Eye (tissue), 1 donor: ENCODE measurements at places on chromosomes 4 and X.

DNA sequence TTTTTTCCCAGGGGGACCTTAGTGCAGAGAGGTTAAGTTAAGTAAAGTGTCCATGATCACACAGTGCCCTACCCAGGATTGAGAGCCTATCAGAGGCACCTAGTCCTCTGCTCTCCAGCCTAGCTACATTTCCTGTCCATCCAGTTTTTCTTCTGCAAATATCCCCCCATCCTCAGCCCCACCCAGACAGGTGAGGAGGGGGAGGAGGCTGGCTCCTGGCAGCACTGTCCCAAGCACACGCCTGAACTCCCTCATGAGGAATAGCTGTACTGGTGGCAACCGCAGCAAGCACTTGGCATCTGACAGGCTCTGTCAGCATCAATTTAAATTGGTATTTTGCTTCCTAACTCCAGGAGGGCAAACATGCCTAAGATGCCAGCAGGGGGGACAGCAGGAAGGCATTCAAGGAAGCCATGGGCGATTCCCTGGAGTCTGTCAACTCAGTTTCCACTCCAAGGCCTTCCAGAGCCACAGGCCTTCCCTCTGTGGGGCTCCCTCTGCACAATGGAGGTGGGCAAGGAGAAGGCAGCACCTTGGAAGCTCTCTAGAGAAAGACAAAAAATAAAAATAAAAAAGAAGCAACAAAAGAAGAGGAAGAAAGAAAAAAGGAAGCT, 6.4 kb upstream of the FRMPD3 start:
- DNase-seq, result peak; percentile 28

- DNase-seq, result no peak
Measured at GRCh38 chrX:150465881-150466775, 102.3 kb upstream of the MTM1 start.

DNA sequence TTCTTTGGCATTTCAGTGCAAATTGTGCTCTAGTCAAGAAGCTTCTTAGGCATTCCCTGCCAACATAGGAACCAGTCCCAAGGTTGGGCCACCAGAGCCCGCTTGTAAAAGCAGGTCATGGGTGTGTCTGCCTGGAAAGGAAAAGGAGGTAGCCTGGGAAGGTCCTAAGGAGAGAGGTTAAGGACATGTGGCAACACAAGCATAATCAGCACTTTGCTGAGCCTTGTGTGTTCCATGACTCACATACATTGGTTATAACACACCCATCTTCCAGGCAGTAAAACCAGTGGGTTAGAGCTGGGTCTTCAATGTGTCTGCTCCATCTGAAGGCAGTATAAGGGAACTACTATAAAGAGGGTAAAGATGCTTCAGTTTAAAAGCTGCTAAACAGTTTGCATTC, 165.0 kb downstream of the FHIP1A start:
- no peak for DNase-seq

GRCh38 chr4:38132843-38133662, 172.9 kb downstream of the PTTG2 start:
- DNase-seq, result no peak

- DNase-seq, result peak; percentile 77
Measured at GRCh38 chr4:41795796-41796385, 47.4 kb upstream of the PHOX2B start.

DNA sequence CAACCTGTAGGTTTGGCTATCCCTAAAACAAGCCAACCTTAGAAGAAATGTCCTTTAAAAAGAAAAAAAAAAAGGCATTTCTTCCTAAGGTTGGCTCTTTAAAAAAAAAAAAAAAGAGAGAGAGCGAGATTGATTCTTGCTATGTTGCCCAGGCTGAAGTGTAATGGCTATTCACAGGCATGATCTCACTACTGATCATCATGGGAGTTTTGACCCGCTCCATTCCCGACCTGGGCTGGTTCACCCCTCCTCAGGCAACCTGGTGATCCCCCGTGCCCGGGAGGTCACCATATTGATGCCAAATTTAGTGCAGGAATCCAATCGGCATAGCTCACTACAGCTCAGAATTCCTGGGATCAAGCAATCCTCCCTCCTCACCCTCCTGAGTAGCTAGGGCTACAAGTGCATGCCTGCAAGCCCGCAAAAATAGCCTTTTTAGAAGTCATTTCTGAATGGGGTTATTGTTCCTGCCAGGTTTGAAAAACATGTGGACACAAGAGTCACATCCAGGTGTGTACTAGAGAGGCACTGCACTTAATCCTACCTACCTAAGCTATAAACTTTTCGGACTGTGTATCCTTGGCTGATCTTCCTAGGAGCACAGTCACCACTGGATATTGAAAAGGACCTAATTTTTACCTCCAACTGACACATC, 61.4 kb upstream of the ZCCHC13 start:
- DNase-seq, result no peak
